Activated B cell treated with CpG ODN at 0.5 μM for 24 hours (primary cell): ENCODE measurements at places on chromosomes 5 and 9. TPM values are rescaled to one million over a fixed set of nuclear protein-coding genes. Genes with fewer than 3 reads are reported as not detected.

DNA sequence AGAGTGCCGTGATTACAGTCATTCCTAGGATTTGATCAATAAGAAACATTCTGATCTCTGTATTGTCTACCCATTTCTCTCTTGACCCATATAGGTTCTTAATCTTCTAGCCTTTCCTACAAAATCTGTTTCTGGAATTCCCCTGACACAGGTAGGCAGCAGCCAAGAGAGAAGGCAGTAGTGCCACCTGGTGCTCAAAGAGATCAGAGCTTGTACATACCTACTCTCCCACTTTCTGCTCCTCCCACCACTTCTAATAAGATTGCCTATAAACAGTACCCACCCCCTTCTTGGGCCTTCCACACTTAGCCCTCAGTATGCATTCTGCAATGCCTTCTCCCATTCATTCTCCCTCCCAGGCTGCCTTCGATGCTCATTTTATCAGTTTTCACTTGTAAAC, 117.4 kb upstream of the RORB start:
- H3K27ac ChIP-seq, result no peak overlapping the region
- DNase-seq, result no peak
- H3K36me3 ChIP-seq, result no peaks in the 10 kb centered on the region
- no peaks in the 10 kb centered on the region for H3K27me3 ChIP-seq
- H3K4me1 ChIP-seq, result no peaks in the 10 kb centered on the region
- H3K4me3 ChIP-seq, result no peak overlapping the region

- DNase-seq, result no peak
- no peak overlapping the region for H3K4me3 ChIP-seq
- H3K27me3 ChIP-seq, result no peaks in the 10 kb centered on the region
- H3K36me3 ChIP-seq, result no peaks in the 10 kb centered on the region
- no peaks in the 10 kb centered on the region for H3K4me1 ChIP-seq
Observed at GRCh38 chr5:167582283-167582682, 709.2 kb upstream of the WWC1 start.

GRCh38 chr5:117249086-117249815, 674.6 kb upstream of the SEMA6A start:
- H3K36me3 ChIP-seq, result no peaks in the 10 kb centered on the region
- H3K4me1 ChIP-seq, result no peaks in the 10 kb centered on the region
- no peak overlapping the region for H3K27ac ChIP-seq
- no peak overlapping the region for H3K4me3 ChIP-seq

The GPSM1 gene
- 1.9 and 2.6 TPM in 2 replicates for total RNA-seq

The GPR21 gene
- total RNA-seq, result 0.95 and 1.6 TPM in 2 replicates

The FYB1 gene
- total RNA-seq, result 0.55 and 0.56 TPM in 2 replicates

- H3K36me3 ChIP-seq, result no peaks in the 10 kb centered on the region
- no peak overlapping the region for H3K4me3 ChIP-seq
- DNase-seq, result no peak
- no peak overlapping the region for H3K27ac ChIP-seq
- no peaks in the 10 kb centered on the region for H3K27me3 ChIP-seq
- no peaks in the 10 kb centered on the region for H3K4me1 ChIP-seq
Observed at GRCh38 chr5:153753645-153754432, 263.4 kb downstream of the GRIA1 start.

DNA sequence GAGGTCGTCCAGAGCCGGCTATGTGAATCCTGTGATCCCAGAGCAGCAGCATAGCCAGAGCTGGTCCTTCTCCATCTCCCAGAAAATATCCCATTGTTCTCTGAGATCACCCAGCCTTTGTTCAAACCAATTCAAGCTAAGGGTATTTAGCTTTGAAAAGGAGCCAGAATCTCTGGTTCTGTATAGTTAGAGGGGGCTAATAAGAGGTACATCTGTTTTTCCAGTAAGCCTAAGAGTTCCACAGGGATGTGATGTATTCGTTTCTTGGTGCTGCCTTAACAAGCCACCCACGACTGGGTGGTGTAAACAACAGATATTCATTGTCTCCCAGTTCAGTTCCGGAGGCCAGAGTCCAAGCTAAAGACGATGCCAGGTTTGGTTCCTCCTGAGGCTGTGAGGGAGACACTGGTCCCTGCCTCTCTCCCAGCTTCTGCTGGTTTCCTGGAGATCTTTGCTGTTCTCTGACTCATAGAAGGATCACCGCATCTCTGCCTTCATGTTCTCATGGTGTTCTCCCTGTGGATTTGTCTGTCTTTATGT, 344.8 kb downstream of the MTRR start:
- H3K4me3 ChIP-seq, result no peak overlapping the region
- no peak overlapping the region for H3K27ac ChIP-seq
- no peaks in the 10 kb centered on the region for H3K36me3 ChIP-seq
- H3K27me3 ChIP-seq, result no peaks in the 10 kb centered on the region
- DNase-seq, result no peak

- no peak overlapping the region for H3K4me3 ChIP-seq
- H3K36me3 ChIP-seq, result no peaks in the 10 kb centered on the region
- peaks cover 10% of the 10 kb centered on the region for H3K4me1 ChIP-seq
- H3K27me3 ChIP-seq, result peaks cover 41% of the 10 kb centered on the region
- no peak overlapping the region for H3K27ac ChIP-seq
Observed at GRCh38 chr5:73433272-73433981, 15.2 kb downstream of the FOXD1 start.

GRCh38 chr5:93532370-93532769, 48.6 kb downstream of the NR2F1-AS1 start:
- H3K36me3 ChIP-seq, result no peaks in the 10 kb centered on the region
- no peak overlapping the region for H3K4me3 ChIP-seq
- no peaks in the 10 kb centered on the region for H3K4me1 ChIP-seq
- no peak for DNase-seq

The RASEF gene
- total RNA-seq, result not detected in 2 replicates

The SLC36A3 gene
- total RNA-seq, result not detected in 2 replicates

- H3K4me3 ChIP-seq, result no peak overlapping the region
- DNase-seq, result no peak
- no peaks in the 10 kb centered on the region for H3K36me3 ChIP-seq
Observed at GRCh38 chr5:33894566-33894965, 2.8 kb upstream of the ADAMTS12 start.

GRCh38 chr9:109767404-109767803, 12.6 kb upstream of the PALM2AKAP2 start:
- H3K4me1 ChIP-seq, result no peaks in the 10 kb centered on the region
- peaks cover 35% of the 10 kb centered on the region for H3K27me3 ChIP-seq
- H3K36me3 ChIP-seq, result no peaks in the 10 kb centered on the region
- no peak for DNase-seq
- H3K27ac ChIP-seq, result no peak overlapping the region

GRCh38 chr9:134484479-134484878, 157.1 kb upstream of the COL5A1 start:
- DNase-seq, result no peak
- H3K4me1 ChIP-seq, result peaks cover 32% of the 10 kb centered on the region
- no peak overlapping the region for H3K27ac ChIP-seq
- peaks cover 8% of the 10 kb centered on the region for H3K27me3 ChIP-seq
- no peaks in the 10 kb centered on the region for H3K36me3 ChIP-seq

- H3K27ac ChIP-seq, result peak overlapping the region; percentile 98
- peaks cover 60% of the 10 kb centered on the region for H3K36me3 ChIP-seq
- peaks cover 98% of the 10 kb centered on the region for H3K4me1 ChIP-seq
Observed at GRCh38 chr9:130029223-130029973, 13.6 kb downstream of the FNBP1 start.

DNA sequence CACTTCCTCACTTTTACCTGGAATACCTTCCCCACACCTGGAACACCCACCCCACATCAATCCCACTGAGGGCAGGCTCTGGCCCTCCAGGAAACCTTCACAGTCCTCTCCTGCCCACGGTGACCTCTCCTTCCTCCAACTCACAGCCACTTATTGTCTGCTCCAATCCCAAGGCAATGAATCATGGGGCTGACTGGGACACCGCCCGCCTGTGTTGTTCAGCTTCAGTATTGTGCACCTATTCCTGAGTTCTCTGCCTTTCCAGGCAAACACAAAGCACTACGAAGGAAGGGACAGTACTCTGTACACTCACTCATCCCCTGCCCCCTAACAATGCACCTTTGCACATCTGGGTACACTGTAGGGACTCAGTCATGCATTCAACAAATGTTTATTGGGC, 7.3 kb downstream of the PCDH1 start:
- no peaks in the 10 kb centered on the region for H3K36me3 ChIP-seq
- no peak overlapping the region for H3K27ac ChIP-seq
- H3K4me3 ChIP-seq, result no peak overlapping the region
- peaks cover 56% of the 10 kb centered on the region for H3K27me3 ChIP-seq
- no peak for DNase-seq

The FUT7 gene
- total RNA-seq, result 3.9 and 5.0 TPM in 2 replicates

The ACTBL2 gene
- not detected in 2 replicates for total RNA-seq

The CDK5RAP2 gene
- total RNA-seq, result 63.9 and 80.0 TPM in 2 replicates

GRCh38 chr5:133371371-133372155, 240.8 kb downstream of the FSTL4 start:
- no peak overlapping the region for H3K4me3 ChIP-seq
- no peaks in the 10 kb centered on the region for H3K36me3 ChIP-seq
- H3K27me3 ChIP-seq, result peaks cover 10% of the 10 kb centered on the region
- no peaks in the 10 kb centered on the region for H3K4me1 ChIP-seq
- no peak for DNase-seq

The ADAMTS2 gene
- not detected in 2 replicates for total RNA-seq

DNA sequence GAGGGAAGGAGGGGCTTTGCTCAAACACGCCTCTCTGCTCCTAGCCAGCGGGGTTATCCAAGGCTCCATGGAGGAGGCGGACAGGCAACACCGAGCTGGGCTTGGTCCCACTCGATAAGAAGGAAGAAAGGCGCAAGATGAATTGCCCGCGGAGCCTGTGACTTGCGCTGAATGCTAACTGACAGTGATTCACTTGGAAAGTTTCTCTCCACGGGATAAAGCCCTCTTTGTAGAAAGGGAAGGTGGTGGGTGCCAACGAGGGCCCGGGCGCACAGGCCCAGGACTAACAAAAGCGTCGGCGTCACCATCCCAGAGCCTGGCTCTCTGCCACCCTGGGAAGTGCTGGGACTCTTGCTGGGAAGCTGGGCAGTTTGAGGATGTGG, 76.0 kb downstream of the VAV2 start:
- H3K27ac ChIP-seq, result peak overlapping the region; percentile 38
- H3K4me1 ChIP-seq, result peaks cover 62% of the 10 kb centered on the region
- no peak overlapping the region for H3K4me3 ChIP-seq
- DNase-seq, result no peak
- peaks cover 39% of the 10 kb centered on the region for H3K36me3 ChIP-seq

DNA sequence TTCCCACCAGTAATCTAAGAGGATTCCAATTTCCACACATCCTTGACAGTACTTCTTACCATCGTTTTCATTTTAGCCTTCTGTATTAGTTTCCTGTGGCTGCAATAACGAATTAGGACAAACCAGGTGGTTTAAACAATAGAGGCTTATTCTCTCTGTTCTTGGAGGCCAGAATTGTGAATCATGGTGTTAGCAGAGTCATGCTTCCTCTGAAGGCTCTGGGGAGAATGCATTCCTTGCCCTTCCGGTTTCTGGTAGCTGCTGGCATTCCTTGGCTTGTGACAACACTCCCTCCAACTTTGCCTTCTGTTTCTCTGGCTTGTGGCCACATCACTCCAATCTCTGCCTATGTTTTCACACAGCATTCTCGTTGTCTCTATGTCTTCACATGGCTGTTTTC, 23.5 kb downstream of the RIGI start:
- no peak overlapping the region for H3K4me3 ChIP-seq
- H3K4me1 ChIP-seq, result no peaks in the 10 kb centered on the region
- no peak overlapping the region for H3K27ac ChIP-seq
- no peak for DNase-seq
- H3K36me3 ChIP-seq, result peaks cover 39% of the 10 kb centered on the region

GRCh38 chr5:156543348-156544145, 216.6 kb downstream of the SGCD start:
- H3K4me3 ChIP-seq, result no peak overlapping the region
- no peak for DNase-seq
- no peaks in the 10 kb centered on the region for H3K27me3 ChIP-seq
- H3K4me1 ChIP-seq, result no peaks in the 10 kb centered on the region
- H3K36me3 ChIP-seq, result no peaks in the 10 kb centered on the region
- no peak overlapping the region for H3K27ac ChIP-seq

The FAM200C gene
- total RNA-seq, result 0.44 and 0.66 TPM in 2 replicates

The FREM1 gene
- total RNA-seq, result not detected in 2 replicates

The DTWD2 gene
- total RNA-seq, result 3.5 and 4.0 TPM in 2 replicates

- H3K4me1 ChIP-seq, result no peaks in the 10 kb centered on the region
- peaks cover 5% of the 10 kb centered on the region for H3K27me3 ChIP-seq
- H3K36me3 ChIP-seq, result no peaks in the 10 kb centered on the region
- no peak overlapping the region for H3K4me3 ChIP-seq
Observed at GRCh38 chr9:128141604-128142003, 7.6 kb upstream of the LCN2 start.

- no peak for DNase-seq
- no peak overlapping the region for H3K4me3 ChIP-seq
- H3K27ac ChIP-seq, result no peak overlapping the region
- no peaks in the 10 kb centered on the region for H3K36me3 ChIP-seq
- H3K4me1 ChIP-seq, result no peaks in the 10 kb centered on the region
Observed at GRCh38 chr9:64066736-64067368, 1218.2 kb downstream of the FOXD4L5 start.

- H3K4me1 ChIP-seq, result no peaks in the 10 kb centered on the region
- H3K4me3 ChIP-seq, result no peak overlapping the region
- H3K27me3 ChIP-seq, result no peaks in the 10 kb centered on the region
- no peak overlapping the region for H3K27ac ChIP-seq
- no peak for DNase-seq
Observed at GRCh38 chr5:146025114-146025680, 80.2 kb downstream of the PLAC8L1 start.

The ADAMTS12 gene
- not detected in 2 replicates for total RNA-seq

The TMC1 gene
- total RNA-seq, result not detected in 2 replicates
